Activated CD4-positive, alpha-beta T cell treated with anti-CD3 and anti-CD28 coated beads for 1 hour (primary cell): ENCODE measurements at places on chromosomes 3 and 15.

GRCh38 chr3:140270329-140270728, 335.3 kb downstream of the CLSTN2 start:
- DNase-seq: no peak

DNA sequence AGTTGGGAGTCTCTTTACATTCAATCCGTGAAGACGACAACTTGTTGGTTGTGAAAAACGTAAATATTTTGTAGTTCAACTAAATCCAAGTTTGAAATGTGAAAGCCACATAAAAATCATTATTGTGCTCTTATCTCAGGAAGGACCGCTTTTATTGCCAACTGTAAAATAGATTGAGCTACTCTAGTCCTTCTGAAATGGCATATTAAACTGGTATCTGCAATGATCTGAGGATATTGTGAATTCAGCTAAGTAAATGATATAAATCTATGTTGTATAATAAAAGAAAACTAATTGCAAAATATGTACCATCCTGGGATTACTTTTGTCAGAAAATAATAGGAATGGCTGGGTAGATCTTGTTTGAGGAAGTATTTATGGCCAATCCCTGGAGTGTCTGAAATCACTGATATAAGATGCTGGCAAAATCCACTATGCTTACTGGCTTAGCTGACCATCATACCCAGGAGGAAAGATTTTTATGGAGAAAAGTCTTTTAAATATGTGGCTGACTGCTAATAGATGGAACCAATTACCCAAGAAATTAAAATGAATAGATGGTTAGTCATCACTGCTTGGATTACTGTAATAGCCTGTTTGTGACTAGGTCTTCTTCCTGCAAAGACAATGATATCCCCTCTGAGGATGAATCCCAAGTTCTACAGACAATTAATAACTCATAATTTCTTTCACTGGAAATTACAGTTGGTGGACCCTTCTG, 191.8 kb downstream of the SEMA6D start:
- no peak for DNase-seq

DNA sequence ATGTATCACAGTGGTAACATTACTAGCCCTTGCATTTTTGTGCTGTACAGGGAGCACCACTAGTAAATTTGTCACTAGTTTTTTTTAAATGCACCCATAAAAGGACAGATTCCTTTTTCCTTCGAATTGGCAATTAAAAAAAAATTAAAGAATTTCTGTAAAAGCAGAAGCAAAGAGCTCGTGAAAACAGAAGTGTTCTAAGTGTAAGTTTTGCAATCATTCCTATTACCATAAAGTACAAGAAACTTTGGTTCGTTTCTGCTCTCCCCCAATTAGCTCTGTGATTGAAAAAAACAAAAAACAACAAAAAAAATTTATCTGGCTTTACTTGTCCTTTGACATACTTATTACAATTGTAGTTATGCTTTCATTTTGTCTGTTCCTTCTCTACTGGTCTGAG, 5.3 kb downstream of the SERP1 start:
- no peak for DNase-seq

DNA sequence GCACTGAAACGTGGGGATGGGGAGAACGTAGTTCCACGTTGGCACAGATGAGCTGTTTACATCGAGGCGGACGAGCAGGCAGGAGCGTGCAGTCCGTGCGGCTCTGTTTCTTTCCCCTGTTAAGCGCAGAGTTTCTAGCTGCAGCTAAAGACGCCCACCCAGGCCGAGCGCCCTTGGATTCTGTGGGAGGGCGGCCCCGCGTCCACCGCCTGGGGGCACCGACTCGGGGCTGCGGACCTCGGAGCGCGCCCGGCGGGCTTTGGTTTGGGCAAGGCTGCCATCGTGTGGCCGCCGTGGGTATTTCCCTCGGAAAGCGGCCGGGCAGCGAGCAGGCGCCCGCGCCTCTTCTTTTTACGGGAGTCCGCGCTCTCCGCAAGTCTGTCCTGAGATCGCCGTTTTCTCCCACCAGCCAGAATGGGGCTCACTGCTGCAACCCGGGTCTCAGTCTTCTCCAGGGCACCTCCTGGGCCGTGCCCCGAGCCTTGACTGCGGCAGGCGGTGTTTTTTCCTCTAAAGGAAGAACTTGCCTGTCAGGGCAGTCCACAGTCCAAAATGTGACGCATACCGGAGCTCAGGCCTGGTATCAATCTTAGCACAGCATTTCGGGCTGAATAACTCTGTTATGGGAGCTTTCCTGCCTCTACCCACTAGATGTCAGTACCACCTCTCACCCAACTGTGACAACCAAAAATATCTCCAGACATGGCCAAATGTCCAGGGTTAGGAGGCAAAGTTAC, 219.9 kb upstream of the IGF1R start:
- DNase-seq: peak; percentile 43

- DNase-seq: no peak
These were observed 490.7 kb downstream of the RBMS3 start for GRCh38 chr3:29771602-29772001.

- DNase-seq: peak; percentile 92
These were observed 447 bp upstream of the ZBTB20 start for GRCh38 chr3:115147329-115148141.

- DNase-seq: no peak
These were observed 47.3 kb upstream of the IL12A start for GRCh38 chr3:159941038-159942000.

- DNase-seq: no peak
These were observed 345.3 kb upstream of the POU1F1 start for GRCh38 chr3:87621667-87622066.

DNA sequence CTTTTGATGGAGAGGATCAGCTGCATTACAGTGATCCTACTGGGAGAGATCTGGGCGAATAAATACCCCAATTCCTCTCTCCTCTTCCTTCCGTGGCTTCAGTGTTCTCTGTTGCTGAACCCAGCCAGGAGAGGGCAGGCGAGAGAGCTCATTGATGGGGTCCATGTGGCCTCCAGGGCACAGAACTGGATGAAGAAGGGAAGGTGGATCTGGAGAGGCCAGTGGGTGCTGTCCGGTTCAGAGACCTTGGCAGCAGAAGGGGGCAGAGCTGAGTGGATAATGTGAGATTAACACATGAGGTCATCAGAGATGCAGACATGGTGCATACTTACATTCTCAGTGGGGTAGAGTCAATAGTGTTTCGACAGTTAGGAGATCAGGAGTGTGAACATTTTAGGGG, 193.6 kb downstream of the CLSTN2 start:
- DNase-seq: no peak

DNA sequence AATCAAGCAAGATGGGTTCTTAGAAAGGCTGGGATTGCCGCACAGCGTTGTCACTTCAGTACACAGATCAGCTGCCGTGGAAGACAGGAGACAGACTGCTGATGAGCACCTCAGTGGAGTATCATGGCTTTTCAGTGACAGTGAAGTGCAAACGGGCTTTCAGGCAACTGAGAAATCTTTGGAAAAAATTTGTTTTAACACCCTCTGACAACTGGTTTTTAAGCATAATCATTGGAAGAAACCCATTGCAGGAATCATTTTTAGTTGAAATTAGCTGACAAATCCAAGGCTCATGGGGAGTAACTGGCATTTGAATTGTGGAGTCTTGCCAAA, 418.8 kb downstream of the OTOL1 start:
- no peak for DNase-seq

DNA sequence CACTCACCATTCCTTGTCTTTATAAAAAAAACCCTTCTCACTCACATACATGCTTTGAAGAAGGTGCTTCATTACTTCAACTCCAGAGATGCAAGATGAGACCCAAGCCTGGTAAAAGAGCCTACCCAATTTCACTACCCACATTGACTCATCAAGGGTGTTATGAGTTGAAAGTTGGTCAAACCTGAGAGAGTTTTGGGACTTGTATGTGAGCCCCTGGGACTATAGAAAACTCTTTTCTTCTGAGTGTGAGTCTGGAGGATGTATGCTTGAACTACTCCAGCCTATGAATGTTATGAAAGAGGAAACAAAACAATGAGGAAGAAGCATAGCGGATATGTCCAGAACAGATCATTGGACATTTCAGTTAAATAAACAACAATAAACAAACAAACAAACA, 106.5 kb upstream of the SATB1 start:
- DNase-seq: no peak

DNA sequence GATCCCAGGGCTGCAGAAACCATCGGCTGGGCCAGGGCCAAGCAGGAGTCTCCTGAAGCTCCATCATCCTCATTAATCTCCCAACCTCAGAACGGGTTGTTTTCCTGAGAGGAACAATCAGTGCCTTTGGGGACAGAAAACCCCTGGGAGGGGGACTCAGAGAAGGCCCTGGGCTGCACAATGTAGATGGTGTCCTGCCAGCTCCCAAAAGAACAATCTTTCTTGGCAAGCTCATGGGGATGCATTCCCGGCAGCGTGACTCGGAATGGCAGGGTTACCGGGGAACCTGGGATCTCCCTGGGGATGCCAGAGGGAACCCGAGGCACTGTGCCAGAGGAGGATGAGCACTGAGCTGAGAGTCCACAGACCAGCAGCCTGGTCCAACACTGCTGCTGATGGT, 72.1 kb upstream of the ATP2B2 start:
- DNase-seq: no peak

DNA sequence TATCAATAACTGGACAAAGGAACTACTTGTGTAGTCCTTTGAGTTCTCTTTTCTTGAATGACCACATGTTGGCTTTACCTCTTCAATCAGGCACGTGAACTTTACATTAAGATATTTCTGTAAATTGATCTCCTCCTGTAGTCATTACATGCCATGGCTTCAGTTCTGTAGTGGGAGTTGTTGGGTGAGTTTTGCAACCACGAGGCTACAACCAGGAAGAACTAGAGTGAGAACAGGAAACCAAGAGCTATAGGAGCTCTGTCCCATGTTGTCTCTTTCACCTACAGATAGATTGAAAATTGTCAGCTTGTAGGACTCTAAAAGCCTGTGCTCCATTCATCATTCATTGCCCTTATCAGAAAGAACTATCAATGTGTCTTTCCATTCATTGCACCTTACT, 2.0 kb downstream of the RSRC1 start:
- no peak for DNase-seq

DNA sequence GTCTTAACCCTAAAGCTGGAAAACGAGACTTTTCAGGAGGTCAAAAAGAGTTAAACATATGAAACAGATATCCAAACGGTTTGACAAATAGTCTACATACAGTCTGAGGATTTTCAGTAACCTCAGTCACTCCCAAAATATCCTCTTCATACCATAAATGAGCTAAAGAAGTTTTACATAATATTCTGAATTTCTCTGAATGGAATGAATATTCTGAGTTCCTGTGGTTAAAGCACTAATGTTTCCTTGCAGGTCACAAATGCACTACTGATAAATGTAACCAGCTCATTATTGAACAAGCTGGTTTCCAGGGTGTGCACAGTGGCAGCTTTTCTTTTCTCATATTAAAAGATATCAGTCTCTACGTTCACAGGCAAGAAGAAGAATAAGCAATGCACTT, 137.4 kb upstream of the POU1F1 start:
- DNase-seq: no peak

GRCh38 chr15:93265111-93265556, 176.1 kb upstream of the RGMA start:
- no peak for DNase-seq

GRCh38 chr15:49675041-49675440, 54.2 kb downstream of the DTWD1 start:
- DNase-seq: no peak

DNA sequence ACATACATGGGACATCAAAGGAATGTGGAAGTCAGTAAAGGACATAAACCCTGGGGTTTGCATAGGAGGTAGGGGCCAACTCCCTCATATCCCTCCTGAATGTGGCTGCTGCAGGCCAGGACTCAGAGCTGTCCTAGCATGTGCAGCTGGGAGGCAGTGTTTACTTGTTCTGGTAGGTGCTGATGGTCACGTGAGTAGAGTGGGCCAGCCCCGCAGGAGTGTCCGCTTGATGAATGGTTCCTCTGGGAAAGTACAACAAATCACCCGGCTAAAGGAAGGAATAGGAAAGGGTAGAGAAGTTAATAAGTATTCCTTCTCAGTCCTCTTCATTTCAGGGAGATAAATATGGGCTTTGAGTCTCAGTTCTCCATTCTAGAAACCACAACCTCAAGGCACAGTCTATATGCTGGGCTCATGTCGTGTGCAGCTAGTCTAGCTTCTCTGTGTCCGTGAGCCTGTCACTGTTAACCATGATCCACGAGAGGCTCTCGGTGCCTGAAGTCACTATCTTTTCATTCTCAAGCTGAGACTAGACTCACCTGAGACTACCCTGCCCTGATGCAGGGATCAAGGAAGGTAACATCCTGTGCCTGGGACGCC, 17.9 kb downstream of the RIOX2 start:
- DNase-seq: no peak

DNA sequence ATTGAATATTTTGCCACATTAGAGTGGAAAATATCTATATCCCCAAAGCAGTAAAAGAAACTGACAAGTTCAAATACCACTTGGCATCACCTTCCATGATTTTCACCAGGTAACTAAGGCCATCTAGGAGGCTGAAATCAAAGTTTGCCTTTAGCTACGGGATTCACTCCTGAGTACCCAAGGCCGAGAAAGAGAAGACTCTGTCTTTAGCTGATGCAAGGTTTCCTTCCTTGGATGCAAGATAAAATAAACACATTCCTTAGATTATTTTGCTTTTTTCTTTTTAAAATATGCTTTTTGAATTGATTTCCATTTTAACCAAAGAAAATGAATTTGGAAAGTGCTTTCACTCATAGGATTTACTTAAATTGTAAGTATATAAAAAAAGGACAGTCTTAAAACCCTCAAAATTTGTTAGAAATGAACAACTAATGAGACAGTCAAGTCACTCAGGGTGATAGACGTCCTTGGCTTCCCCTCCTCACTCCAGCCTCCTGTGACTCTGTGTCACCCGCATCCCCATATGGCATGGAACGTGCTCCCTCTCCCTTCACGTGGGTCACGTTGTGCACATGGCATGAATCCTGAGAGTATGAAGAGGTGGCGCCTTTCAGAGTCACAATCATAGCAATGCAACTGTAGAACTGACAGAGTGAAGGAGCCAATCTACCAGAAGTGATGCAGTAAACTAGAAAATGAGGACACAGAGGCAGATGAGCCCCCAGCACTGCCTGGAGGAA, 148.4 kb downstream of the RTP4 start:
- DNase-seq: no peak

DNA sequence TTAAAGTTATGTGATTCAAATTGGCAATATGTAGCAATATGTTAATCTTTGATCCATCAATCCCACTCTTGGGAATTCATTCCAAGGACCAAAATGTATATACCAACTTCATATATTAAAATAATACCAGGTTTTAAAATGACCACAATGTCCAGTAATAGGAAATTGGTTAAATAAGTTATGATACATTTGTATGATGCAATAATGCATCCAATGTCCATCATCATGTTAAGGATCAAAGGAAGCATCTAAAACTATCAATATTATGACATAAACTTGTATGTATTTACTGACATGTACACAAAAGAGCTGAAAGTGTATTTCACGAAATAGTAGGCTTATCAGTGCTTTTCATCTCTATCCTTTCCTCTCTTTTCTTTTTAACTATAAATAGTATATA, 406.0 kb downstream of the RSL24D1 start:
- no peak for DNase-seq

GRCh38 chr3:143294188-143294587, 174.6 kb downstream of the CHST2 start:
- no peak for DNase-seq

- DNase-seq: no peak
These were observed 51.2 kb downstream of the THRB start for GRCh38 chr3:24443476-24443875.
